D721Med (cell line): ENCODE measurements at places on chromosomes 4 and X.

DNA sequence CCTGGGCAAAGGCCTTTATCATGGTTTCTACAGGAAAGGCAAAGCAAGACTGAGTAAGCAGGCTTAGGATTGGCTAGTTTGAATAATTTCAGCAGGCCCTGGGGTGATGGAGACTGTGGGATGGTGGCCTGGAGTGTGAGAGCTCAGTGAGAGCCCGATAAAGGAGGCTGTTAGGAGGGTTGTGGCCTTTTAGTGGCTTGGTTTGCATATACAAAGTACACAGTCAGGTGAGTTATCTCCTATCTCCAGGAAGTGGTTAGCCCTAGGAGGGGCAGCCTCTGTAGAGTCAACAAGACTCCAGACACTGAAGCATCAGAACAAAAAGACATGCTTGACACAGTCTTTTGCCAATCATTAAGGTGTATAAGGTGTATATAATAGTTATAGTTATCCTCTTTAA is 157.2 kb downstream of the CFAP299 start:
- DNase-seq, result no peak

DNA sequence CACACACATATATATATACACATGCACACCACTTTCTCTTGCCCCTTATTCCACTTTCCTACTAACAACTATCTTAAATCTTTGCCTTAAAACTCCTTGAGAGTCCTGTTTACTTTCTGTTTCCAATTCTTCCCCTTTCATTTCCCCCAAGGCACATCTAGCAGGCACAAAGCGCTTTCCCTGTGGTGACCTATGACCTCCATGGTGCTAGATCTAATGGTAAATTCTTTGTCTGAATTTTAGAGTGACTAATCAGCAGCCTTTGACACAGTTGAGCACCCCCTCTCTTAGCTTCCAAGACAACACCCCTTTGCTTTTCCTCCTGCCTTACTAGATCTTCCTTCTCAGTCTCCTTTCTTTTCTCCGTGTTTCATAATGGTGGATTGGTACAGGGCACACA is 236.4 kb upstream of the TTC29 start:
- DNase-seq, result no peak

GRCh38 chrX:69618803-69619202 is 2.9 kb downstream of the EDA start:
- DNase-seq, result no peak

DNA sequence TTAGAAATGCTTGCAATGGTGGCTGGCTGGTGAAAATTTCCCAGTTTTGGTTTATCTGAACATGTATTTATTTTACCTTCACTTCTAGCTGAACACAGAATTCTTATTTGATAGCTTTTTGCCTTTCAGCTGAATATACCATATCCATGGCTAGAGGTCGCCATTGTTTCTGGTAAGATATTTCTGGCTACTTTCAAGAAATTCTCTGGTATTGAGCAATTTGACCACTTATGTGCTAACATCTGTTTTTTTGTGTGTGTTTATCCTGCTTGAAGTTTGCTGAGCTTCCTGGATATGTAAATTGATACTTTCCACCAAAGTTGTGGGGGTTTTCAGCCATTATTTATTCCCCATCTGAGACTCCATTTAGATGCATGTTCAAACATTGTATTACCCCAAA is 75.4 kb downstream of the FBXW7 start:
- no peak for DNase-seq

DNA sequence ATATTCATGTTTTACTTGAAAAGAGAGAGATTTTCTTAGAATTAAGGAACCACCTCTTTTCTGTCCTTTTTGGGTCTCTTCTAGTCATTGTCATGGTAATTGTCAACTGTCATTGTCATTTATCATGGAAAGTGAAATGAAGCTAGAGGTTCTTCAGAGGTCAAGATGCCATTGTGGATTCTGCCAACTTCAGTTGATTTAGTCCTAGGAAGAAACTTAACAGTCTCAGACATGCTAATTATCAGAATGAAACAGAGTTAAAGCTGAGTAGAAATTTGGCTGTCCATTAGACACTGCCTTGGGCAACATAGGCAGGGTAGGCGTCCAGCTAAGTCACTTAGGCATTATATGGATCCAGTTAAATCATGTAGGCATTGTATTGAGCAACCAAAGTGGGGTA is 796.1 kb upstream of the ADGRL3 start:
- DNase-seq, result no peak

GRCh38 chrX:149497626-149498025 is 7.5 kb downstream of the IDS start:
- no peak for DNase-seq

DNA sequence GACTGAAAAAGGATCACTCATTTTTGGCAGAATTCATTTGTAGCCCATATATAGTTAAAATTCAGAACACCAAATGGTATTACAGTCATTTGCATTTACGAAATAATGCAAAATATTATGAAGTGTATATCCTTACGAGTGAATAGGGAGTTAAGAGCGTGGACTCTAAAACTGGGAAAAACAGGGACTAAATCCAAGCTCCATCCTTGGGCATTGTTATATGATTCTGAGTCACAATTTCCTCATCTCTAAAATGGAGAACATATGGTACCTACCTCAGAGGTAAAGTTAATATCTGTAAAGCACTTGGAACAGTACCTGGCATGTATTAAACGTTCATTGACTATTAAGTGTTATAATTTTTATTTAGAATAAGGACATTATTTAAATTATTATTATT is 106.3 kb downstream of the ZAR1 start:
- no peak for DNase-seq

- no peak for DNase-seq
These were observed 34.0 kb downstream of the LHFPL1 start for GRCh38 chrX:112645774-112646173.

GRCh38 chrX:107734646-107735045 is 40.9 kb downstream of the TSC22D3 start:
- DNase-seq, result no peak
